ENCODE measurements at places on chromosomes 2 and 18.

- DNase-seq: no peak
These were observed 744.3 kb upstream of the ACVR2A start for GRCh38 chr2:147100406-147101035.

GRCh38 chr2:86172610-86173009 is 22.7 kb downstream of the IMMT start:
- DNase-seq: no peak

GRCh38 chr2:95007822-95008221 is 17.7 kb upstream of the MAL start:
- DNase-seq: no peak

DNA sequence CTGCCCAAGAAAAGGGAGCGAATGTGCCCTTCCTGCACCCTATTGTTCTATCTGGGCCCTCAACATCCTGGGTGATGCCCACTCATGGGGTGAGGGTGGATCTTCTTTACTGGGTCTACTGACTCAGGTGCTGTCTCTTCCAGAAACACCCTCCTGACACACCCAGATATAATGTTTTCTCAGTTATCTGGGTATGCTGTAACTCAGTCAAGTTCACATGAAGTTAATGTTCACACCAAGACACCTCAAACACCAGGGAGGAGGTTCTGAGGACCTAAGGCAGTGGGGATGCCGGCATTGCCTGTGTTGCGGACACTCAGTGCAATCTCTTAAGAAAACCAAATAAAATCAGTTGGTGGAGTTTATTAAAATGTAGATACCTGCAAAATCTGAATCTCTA is 500.9 kb downstream of the BCL11A start:
- no peak for DNase-seq

- DNase-seq: no peak
These were observed 14.0 kb downstream of the POU3F3 start for GRCh38 chr2:104867813-104868504.

DNA sequence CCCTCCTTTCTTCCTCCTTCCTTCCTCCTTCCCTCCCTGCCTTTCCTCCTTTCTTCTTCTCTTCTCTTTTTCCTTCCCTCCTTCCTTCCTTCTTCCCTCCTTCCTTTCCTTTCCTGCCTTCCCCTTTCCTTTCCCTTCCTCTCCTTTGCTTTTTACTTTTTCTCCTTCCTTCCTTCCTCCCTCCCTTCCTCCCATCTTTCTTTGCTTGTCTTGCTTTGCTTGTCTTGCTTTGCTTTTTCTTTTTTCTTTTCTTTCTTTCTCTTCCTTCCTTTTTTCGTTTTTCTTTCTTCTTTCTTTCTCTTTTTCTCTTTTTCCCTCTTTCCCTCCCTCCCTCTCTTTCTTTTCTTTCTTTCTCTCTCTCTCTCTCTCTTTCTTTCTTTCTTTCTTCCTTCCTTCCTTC is 113.0 kb downstream of the NYAP2 start:
- no peak for DNase-seq

DNA sequence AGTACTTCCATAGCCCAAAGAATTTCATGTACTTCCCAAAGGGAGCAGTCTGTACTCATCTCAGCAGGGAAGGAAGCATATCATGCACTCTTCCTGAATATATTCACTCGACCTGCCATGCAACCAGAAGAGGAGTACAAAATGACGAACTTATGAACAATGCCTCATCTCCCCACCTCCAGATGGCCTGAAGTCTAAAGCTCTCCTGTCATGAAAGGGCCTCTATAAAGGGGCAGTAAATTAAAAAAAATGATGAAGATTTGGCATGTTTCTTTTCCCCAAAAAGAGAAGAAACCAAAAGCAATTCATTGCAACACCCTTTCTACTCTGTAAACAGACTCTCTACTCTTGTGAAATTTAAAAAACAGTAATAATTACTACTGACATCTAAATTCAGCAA is 1601.1 kb downstream of the LRP1B start:
- no peak for DNase-seq

- DNase-seq: no peak
These were observed 515.5 kb upstream of the MYT1L start for GRCh38 chr2:2846332-2847208.

DNA sequence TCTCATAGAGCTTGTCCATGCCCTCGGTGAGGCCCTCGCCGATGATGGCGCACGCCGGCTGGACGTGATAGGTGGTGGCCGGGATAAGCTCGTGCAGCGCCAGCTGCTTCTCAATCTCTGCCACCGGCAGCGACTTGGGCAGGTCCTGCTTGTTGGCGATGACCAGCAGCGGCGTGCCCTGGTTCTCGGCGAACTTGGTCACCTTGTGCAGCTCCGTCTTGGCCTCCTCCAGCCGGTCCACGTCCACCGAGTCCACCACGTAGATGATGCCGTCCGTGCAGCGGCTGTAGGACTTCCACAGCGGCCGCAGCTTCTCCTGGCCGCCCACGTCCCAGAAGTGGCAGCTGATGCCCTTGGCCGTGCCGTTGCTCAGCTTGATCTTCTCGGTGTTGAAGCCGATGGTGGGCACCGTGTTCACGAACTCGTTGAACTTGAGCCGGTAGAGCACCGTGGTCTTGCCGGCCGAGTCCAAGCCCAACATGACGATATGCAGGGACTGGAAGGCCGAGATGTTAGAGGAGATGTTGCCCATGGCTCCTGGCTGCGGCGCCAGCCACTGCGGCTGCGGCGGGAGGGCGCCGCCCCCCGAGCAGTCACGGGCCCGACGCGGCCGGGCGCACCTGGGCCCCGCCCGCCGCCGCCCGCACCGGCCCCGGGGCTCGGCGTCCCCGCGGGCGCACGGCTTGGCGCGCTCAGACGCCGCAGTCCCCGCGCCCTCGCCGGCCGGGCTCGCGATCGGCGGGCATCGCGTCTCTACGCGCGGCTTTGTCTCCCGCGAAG is 636 bp downstream of the ARL4C start:
- DNase-seq: no peak

GRCh38 chr18:58520969-58521368 is 107.9 kb downstream of the ALPK2 start:
- DNase-seq: no peak

DNA sequence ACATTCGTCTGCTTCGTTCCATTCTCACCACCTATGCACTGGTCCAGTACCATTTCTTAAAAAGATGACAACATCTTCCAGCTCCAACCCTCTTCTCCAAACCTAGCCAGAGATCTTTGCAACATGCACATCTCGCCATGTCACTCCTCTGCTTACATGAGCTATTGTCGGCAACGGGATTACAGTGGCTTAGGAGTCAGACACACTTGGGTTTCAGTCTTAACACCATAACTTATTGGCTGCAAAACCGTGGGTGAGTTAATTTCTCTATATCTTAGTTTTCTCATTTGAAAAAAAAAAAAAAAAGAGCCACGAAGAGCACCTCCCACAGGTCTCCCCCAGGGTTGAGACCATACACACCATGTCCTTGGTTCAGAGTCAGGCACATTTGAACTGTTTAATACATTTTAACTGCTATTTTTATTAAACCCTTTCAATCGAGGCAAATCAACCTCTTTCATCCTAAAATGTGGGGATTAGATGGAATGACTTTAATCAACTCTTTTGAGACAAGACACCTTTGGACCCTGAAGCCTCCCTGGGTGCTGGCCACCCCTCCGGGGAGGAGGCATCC is 889 bp downstream of the ANKRD29 start:
- DNase-seq: peak; percentile 29

- DNase-seq: no peak
These were observed 45.3 kb upstream of the C1D start for GRCh38 chr2:68108120-68108519.

GRCh38 chr2:64604155-64604554 is 49.6 kb downstream of the SERTAD2 start:
- DNase-seq: no peak

DNA sequence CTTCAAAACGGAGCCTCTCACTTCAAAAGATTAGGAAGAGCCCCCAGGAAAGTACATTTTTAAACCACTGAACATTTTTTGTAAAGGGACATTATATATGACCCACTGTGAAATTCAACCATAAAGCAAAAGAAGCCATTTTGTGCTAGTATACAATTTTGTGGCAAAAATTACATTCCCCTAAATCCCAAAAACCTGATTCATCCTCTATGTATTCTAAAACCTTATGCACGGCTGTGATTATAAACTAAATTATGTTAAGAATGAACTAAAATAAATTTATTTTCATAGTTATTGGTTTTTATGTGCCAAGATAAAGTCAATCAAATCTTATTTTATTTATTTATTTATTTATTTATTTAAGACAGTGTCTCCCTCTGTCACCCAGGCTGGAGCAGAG is 48.5 kb downstream of the RTN4 start:
- no peak for DNase-seq
